Esophagus (tissue), 2 donors: ENCODE measurements at places on chromosomes 3 and 15. TPM values are rescaled to one million over a fixed set of nuclear protein-coding genes. Genes with fewer than 3 reads are reported as not detected.

MESP1 gene
- 0.35 TPM for polyA plus RNA-seq

NRROS gene
- 0.77 TPM for polyA plus RNA-seq

ALDH1A3 gene
- polyA plus RNA-seq: 9.3 TPM

TRH gene
- not detected for polyA plus RNA-seq

FBXW12 gene
- polyA plus RNA-seq: not detected

CYP1A2 gene
- polyA plus RNA-seq: not detected

CLDN1 gene
- polyA plus RNA-seq: 28.8 TPM

CCR8 gene
- 0.06 TPM for polyA plus RNA-seq

TPRG1 gene
- 50.3 TPM for polyA plus RNA-seq
